ENCODE measurements at places on chromosomes 5 and 9. TPM values are rescaled to one million over a fixed set of nuclear protein-coding genes. Genes with fewer than 3 reads are reported as not detected.

The SLC6A19 gene
- total RNA-seq, result not detected

The HAVCR1 gene
- total RNA-seq, result not detected

The CAVIN4 gene
- total RNA-seq, result 66.6 TPM

The OR2S2 gene
- not detected for total RNA-seq

The NOXA1 gene
- total RNA-seq, result 1.7 TPM

The FIBCD1 gene
- 0.59 TPM for total RNA-seq

The SURF2 gene
- 14.0 TPM for total RNA-seq

The SLC36A3 gene
- not detected for total RNA-seq

The SHISAL2B gene
- total RNA-seq, result not detected

The ALAD gene
- 129 TPM for total RNA-seq

The SLCO4C1 gene
- total RNA-seq, result 0.08 TPM

The MEGF10 gene
- 0.78 TPM for total RNA-seq

The TPM2 gene
- total RNA-seq, result 966 TPM

The HACD4 gene
- total RNA-seq, result 1.0 TPM

The FOXD4L5 gene
- not detected for total RNA-seq

The PCDHGB1 gene
- 7.8 TPM for total RNA-seq

The SOX30 gene
- 0.13 TPM for total RNA-seq

The RABGAP1 gene
- 43.1 TPM for total RNA-seq

The ENTREP1 gene
- total RNA-seq, result 18.7 TPM

The PCDHGA6 gene
- 6.7 TPM for total RNA-seq

The IRX4 gene
- total RNA-seq, result 15.8 TPM

The OMD gene
- total RNA-seq, result 4.2 TPM

The TAF1L gene
- not detected for total RNA-seq

The IRX2 gene
- 5.6 TPM for total RNA-seq

The AMBP gene
- total RNA-seq, result 0.51 TPM

The WASHC1 gene
- total RNA-seq, result 12.6 TPM

The ADAMTS2 gene
- total RNA-seq, result 3.6 TPM

The PPIC gene
- total RNA-seq, result 43.6 TPM

The GABRG2 gene
- not detected for total RNA-seq

The EGFLAM gene
- total RNA-seq, result 9.1 TPM

The LRRC19 gene
- not detected for total RNA-seq

The GABRB2 gene
- not detected for total RNA-seq

The SV2C gene
- total RNA-seq, result not detected

The CCNI2 gene
- total RNA-seq, result 0.08 TPM

The RAB24 gene
- 21.2 TPM for total RNA-seq

The PCDHGA2 gene
- 6.5 TPM for total RNA-seq

The GRM6 gene
- total RNA-seq, result not detected

The MCTP1 gene
- 7.1 TPM for total RNA-seq

The PCDHB3 gene
- total RNA-seq, result 1.4 TPM

The HTR4 gene
- 0.22 TPM for total RNA-seq

The MLANA gene
- total RNA-seq, result not detected

The ERCC6L2 gene
- total RNA-seq, result 20.3 TPM

The C5orf52 gene
- total RNA-seq, result not detected

All from Right ventricle myocardium superior (tissue), 1 donor.